ENCODE measurements at places on chromosomes 13 and 19. TPM values are rescaled to one million over a fixed set of nuclear protein-coding genes. Genes with fewer than 3 reads are reported as not detected.

Gene EMP3
- total RNA-seq = 127 TPM

DNA sequence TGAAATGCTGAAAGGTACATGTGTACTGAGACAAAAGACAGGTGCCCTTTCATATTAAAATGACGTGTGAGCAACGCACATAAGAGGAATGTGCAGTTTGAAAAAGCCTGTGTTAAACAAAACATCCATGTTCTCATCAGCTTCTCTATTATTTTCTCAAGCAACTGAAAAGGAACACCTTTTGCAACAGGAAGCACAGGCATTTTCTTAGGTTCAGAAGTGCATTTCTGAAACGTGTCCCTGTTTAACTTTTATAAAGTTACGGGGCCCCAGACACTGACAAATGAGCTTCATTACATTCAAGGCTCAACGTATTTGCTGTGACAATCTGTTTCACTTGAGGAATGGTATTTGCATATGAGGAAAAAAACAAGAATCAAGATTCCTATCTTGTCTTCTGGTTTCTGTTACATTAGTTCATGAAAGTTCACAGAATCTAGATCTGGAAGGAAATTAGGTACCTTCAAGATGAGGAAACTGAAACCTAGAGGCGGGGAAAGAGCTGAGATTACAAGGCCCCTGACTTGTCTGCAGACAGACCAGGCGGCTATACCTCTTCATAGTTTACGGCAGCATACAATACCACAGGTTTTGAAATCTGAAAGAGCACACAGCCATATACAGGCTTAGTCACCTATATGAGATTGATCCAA is 431.7 kb downstream of the KLF12 start:
- no peaks in the 10 kb centered on the region for H3K27me3 ChIP-seq
- H3K27ac ChIP-seq = no peak overlapping the region
- no peaks in the 10 kb centered on the region for H3K36me3 ChIP-seq

- H3K27ac ChIP-seq = no peak overlapping the region
- no peaks in the 10 kb centered on the region for H3K27me3 ChIP-seq
- no peak overlapping the region for H3K4me3 ChIP-seq
- no peaks in the 10 kb centered on the region for H3K36me3 ChIP-seq
These were observed 16.7 kb downstream of the TSKS start for GRCh38 chr19:49746206-49746958.

Gene PTGER1
- total RNA-seq = 0.40 TPM

Gene ATP7B
- 8.0 TPM for total RNA-seq

- H3K27ac ChIP-seq = no peak overlapping the region
- no peak overlapping the region for H3K4me3 ChIP-seq
- peaks cover 54% of the 10 kb centered on the region for H3K36me3 ChIP-seq
- no peak for DNase-seq
- no peaks in the 10 kb centered on the region for H3K27me3 ChIP-seq
These were observed 4.5 kb downstream of the MIR17HG start for GRCh38 chr13:91351980-91352379.

GRCh38 chr13:37313372-37313771 is 207.9 kb upstream of the CSNK1A1L start:
- H3K36me3 ChIP-seq = no peaks in the 10 kb centered on the region
- no peaks in the 10 kb centered on the region for H3K27me3 ChIP-seq
- no peaks in the 10 kb centered on the region for H3K4me1 ChIP-seq
- no peak overlapping the region for H3K4me3 ChIP-seq

Gene ADM5
- 4.4 TPM for total RNA-seq

- DNase-seq = no peak
- H3K27me3 ChIP-seq = no peaks in the 10 kb centered on the region
- no peak overlapping the region for H3K4me3 ChIP-seq
- no peaks in the 10 kb centered on the region for H3K4me1 ChIP-seq
- H3K36me3 ChIP-seq = no peaks in the 10 kb centered on the region
- no peak overlapping the region for H3K27ac ChIP-seq
These were observed 204.2 kb downstream of the TSHZ3 start for GRCh38 chr19:31145007-31145406.

- H3K4me1 ChIP-seq = no peaks in the 10 kb centered on the region
- no peaks in the 10 kb centered on the region for H3K36me3 ChIP-seq
- H3K4me3 ChIP-seq = no peak overlapping the region
These were observed 77.0 kb downstream of the SOX1 start for GRCh38 chr13:112143753-112144615.

DNA sequence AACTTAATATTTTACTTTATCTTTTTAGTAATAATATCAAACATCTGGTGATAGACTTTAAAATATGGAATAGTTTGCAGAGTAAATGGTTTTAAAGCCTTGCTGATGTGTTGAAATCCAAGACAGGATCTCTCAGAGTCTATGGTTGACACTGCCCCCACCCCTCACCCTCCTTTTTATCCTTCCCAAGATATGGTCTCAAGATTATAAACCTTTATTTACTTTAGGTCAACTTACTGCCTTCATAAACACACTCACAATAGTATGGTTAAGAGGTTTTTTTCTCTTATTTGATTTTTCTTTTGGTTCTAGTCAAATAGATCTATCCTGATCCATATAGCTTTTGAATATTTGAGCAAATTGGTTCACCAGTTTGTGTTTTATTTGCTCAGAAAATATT is 39.0 kb downstream of the PAN3 start:
- peaks cover 3% of the 10 kb centered on the region for H3K36me3 ChIP-seq
- DNase-seq = no peak
- H3K4me3 ChIP-seq = no peak overlapping the region
- no peak overlapping the region for H3K27ac ChIP-seq
- peaks cover 2% of the 10 kb centered on the region for H3K4me1 ChIP-seq

DNA sequence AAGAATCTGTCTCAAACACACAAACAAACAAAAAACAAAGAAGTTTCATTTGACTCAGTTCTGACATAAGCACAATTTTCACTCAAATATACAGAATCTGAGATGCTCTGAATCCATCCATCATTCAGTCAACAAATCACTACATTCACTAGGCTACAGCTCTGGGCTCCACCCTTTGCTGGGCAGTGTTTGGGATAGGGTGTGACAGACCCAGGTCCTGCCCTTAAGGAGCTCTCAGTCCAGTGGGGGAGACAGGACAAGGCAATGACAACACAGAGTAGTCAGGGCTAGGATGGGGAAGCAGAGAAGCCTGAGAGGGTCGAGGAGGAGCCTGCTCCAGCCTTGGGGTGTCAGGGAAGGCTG is 45.3 kb downstream of the SPTBN4 start:
- no peak for DNase-seq
- no peaks in the 10 kb centered on the region for H3K4me1 ChIP-seq
- peaks cover 24% of the 10 kb centered on the region for H3K27me3 ChIP-seq
- no peaks in the 10 kb centered on the region for H3K36me3 ChIP-seq

DNA sequence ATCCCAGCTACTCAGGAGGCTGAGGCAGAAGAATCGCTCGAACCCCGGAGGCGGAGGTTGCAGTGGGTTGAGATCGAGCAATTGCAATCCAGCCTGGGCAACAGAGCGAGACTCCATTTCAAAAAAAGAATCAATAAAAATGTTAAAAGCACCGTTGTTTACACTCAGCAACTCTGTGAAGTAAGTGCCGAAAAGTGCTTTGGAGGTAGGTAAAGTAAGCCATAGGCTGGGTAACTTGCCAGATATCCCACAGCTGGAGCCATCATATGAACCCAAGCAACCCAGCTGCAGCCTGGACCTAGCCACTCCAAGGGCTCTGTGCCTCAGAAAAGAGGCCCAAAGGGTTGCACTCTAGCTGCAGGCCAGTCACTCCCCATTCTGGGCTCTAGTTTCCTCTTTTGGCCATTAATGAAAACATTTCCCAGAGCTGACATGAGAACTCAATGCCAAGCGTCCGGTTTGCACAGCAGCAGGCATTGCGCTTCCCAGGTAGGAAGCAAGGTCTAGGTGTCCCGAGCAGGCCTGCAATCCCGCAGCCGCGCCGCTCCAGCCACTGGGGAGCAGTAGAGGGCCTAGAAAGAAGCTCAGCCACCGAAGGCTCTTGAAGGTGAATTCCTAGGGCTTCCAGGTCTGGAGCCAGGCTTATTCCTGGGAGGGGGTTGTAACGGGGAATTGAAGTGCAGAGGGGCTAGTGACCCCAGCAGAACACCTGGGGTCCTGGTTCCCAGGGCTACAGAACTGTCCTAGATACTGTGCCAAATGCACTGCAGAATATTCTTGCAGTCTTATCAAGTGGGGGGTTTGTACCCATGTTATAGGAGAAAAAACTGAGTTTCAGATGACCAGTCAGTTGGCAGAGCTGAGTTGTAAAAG is 4.1 kb upstream of the CD79A start:
- H3K4me3 ChIP-seq = no peak overlapping the region
- H3K36me3 ChIP-seq = peaks cover 37% of the 10 kb centered on the region
- H3K27ac ChIP-seq = no peak overlapping the region
- no peaks in the 10 kb centered on the region for H3K27me3 ChIP-seq
- no peaks in the 10 kb centered on the region for H3K4me1 ChIP-seq

DNA sequence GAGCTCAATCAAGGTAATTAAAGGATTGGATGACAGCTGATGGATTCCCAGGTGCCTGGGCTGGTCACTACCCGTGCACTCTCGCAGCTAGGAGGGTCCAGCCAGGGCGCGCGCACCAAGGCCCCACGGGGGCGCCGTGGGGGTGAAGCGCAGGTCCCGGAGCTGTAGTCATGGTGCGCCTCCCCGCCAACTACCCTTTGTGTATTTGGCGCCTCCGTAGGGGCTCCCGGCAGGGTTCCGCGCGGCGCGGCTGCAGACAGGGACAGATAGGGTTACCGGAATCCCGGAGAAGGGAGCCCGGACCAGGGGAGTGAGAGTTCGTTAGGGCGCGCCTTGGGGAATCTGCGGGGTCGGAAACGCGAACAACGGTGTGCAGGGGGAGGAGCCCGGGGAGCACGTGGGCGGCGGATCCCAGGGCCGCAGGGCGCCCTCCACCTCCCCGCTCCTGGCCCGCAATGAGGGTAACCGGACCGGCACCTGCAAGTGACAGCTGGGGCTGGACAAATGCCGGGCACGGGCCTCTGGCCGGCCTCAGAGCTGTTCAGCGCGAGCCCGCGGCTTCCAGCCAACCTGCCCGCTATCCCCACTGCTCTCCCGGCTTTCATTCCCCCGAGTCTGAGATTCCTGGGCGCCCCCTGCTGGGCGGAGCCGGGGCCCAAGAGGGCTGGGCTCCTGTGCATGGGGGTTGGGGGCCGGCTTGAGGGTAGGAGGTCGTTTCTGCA is 3.4 kb upstream of the PRAM1 start:
- H3K4me1 ChIP-seq = peaks cover 8% of the 10 kb centered on the region
- peak overlapping the region; percentile 61 for H3K4me3 ChIP-seq
- peak; percentile 68 for DNase-seq
- H3K27me3 ChIP-seq = no peaks in the 10 kb centered on the region

DNA sequence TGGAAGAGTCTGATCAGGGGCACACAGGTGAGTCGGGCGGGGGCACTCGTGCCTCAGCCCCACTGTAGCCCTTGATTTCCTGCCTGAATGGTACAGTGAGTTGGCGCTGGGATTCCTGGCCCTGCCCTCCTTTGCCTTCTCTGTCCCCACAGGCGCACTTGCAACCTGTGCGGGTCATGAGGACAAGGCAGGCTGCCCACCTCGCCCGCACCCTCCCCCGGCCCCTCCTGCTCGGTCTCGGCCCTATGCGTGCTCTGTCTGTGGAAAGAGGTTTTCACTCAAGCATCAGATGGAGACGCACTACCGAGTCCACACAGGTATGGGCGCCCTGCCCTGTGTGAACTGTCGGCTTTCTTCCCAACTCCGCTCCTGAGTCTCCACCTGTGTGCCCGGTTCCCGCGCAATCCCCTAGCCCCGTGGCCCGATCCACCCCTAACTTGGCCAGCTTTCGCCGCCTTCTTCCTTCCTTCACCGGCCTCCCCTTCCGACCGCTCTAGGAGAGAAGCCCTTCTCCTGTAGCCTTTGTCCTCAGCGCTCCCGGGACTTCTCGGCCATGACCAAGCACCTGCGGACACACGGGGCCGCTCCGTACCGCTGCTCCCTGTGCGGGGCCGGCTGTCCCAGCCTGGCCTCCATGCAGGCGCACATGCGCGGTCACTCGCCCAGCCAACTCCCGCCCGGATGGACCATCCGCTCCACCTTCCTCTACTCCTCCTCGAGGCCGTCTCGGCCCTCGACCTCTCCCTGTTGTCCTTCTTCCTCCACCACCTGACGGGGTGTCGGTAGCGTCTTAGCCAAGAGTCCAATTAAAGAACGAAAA is 1.6 kb upstream of the KMT2B start:
- no peaks in the 10 kb centered on the region for H3K27me3 ChIP-seq
- H3K36me3 ChIP-seq = peaks cover under 1% of the 10 kb centered on the region
- no peak overlapping the region for H3K27ac ChIP-seq
- H3K4me1 ChIP-seq = peaks cover 17% of the 10 kb centered on the region
- DNase-seq = no peak
- peak overlapping the region; percentile 30 for H3K4me3 ChIP-seq

DNA sequence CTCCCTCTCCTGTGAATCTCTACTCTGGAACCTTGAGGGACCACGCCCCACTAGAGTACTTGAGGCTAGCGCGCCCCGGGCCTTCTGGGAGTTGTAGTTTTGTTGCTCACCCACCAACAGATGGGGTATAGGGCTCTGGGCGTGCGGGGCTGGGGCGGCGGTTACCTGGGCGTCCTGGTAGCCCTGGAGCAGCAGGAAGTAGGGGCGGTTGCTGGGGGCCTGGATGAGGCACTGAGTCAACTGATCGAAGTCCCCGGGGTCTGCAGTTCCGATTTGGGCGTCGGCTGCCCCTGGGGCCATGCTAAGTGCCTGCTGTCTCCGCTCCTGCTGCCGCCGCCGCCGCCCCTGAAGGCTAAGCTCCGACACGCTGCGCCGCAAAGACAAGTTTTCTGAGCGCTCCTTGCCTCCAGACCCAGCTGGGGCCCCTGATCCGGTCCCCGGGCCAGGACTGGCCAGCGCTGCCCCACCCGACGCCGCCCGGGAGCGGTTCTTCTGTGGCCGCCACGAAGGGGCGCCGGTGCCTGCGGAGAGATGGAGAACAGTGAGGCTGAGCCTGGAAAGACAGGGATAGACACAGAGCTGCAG is 5.3 kb downstream of the RASIP1 start:
- no peak overlapping the region for H3K4me3 ChIP-seq
- H3K36me3 ChIP-seq = peaks cover 13% of the 10 kb centered on the region
- H3K4me1 ChIP-seq = peaks cover 15% of the 10 kb centered on the region
- DNase-seq = no peak
- H3K27me3 ChIP-seq = no peaks in the 10 kb centered on the region
- no peak overlapping the region for H3K27ac ChIP-seq

GRCh38 chr19:35608251-35608650 is 4.3 kb upstream of the HAUS5 start:
- no peaks in the 10 kb centered on the region for H3K27me3 ChIP-seq
- H3K36me3 ChIP-seq = no peaks in the 10 kb centered on the region
- DNase-seq = no peak
- no peak overlapping the region for H3K27ac ChIP-seq

DNA sequence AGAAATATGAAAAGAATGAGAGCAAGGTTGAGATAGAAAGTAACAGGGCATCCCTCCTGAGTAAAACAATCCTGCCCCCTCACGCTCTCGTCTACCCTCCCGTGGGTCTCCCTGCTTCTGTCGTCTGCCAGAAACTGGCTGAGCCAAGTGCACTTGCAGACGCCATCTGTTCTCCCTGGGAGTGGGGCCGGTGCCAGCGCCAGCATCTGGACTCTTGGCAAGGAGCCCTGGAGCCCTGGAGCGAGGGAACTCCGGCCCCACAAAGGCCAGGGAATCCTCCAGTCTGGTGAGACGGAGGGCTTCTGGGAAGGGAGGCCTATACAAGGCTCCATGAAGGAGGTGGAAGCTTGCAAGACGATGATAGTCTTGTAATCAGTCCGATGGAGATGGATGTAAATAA is 2.3 kb upstream of the TMEM91 start:
- no peak overlapping the region for H3K27ac ChIP-seq
- no peaks in the 10 kb centered on the region for H3K36me3 ChIP-seq
- DNase-seq = peak; percentile 90

Gene CPT1C
- 24.7 TPM for total RNA-seq

Gene SAE1
- total RNA-seq = 219 TPM

Measured in endothelial cell of umbilical vein (primary cell).